ENCODE measurements at places on chromosomes 12 and 14.

DNA sequence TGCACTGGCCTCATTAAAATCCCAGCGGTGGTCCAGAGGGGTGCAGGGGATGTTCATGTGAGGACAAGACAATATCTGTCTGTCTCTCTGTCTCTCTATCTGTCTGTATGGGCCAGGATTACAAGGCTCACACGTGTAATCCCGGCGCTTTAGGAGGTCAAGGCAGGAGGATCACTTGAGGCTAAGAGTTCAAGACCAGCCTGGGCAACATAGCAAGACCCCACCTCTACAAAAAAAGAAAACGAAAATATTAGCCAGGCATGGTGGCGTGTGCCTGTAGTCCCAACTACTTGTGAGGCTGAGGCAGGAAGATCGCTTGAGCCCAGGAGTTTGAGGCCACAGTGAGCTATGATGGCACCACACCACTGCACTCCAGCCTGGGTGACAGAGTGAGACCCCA lies 117.1 kb downstream of the PHETA1 start:
- no peak for DNase-seq

GRCh38 chr12:13116259-13116658 lies 12.8 kb upstream of the GSG1 start:
- DNase-seq, result no peak

GRCh38 chr14:67722293-67722692 lies 20.6 kb downstream of the RDH12 start:
- peak; percentile 26 for DNase-seq

DNA sequence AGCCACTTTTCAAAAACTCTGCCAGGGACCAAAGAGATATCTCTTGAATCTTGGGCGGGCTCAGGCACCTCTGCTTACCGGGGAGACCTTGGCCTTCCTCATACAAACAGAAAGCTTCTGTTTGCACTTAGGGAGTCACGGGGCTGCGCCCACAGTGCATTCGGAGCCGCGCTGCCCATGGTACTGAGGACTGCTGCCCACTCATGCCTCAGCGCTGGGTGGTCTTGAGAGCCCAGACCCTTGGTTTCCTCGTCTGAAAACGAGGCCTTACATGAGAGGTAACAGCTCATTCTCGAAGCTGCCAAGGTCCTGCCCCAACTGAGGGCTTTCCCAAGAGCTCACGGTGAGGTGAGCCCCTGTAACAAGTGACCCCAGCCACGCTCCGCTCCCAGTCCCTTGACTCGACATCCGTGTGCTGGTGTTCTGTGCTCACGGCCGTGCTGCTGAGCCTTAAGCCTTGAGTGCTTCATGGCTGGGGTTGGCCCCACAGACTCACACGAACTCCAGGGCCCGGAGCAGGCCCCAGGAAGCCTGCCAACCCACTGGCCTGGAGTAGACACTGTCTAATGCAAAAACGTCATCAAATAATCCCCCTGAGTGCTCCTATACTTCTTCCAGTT lies 47.4 kb upstream of the GPR68 start:
- no peak for DNase-seq
